ENCODE measurements at places on chromosomes 1 and 21. TPM values are rescaled to one million over a fixed set of nuclear protein-coding genes. Genes with fewer than 3 reads are reported as not detected.

- no peak for DNase-seq
These were observed 82.8 kb downstream of the PLPPR5 start for GRCh38 chr1:98921817-98922216.

Gene S100A7A
- not detected for total RNA-seq

GRCh38 chr1:181784039-181784683 is 277.4 kb downstream of the ZNF648 start:
- DNase-seq = no peak

Gene ZNF593OS
- total RNA-seq = not detected

GRCh38 chr1:236677641-236678235 is 8.6 kb upstream of the ACTN2 start:
- DNase-seq = no peak

DNA sequence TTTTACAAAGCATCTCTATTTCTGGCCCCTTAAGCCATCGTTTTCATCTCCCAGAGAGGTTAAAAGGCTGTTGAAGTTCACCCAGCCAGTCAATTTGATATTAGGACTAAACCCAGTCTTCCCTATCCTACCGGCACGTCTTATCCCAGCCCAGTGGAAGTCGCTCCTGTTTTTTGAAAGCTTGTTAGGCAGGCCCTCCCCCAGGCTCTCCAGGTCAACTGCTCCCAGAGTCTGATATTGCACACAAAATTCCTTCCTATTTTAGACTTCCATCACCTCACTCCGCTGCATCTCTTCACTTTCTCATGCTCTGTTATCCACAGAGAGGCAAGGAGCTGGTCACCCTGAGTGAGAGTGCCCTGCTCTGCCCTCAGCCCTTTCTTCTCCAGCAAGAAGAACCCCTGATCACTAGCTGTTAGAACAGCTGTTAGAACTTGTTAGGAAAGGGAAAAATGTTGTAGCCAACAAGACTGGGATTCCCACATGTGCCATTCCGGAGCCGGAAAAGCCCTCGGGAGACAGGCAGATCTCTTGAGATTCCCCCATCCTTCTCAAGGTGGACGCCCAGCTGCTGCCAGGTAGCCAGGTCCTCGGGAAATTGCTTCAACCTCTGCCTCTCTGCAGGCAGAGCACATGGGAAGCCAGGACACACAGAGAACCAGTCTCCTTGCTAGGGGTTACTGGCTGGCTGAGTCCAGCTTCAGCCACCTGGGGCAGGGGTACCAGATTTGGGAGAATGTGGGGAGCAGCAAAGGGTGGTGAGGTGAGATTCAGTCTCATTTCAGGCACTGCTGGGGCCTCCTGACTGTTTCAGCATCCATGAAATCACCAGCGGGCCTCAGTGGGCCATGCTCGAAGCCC is 25.7 kb downstream of the PLXNA2 start:
- no peak for DNase-seq

DNA sequence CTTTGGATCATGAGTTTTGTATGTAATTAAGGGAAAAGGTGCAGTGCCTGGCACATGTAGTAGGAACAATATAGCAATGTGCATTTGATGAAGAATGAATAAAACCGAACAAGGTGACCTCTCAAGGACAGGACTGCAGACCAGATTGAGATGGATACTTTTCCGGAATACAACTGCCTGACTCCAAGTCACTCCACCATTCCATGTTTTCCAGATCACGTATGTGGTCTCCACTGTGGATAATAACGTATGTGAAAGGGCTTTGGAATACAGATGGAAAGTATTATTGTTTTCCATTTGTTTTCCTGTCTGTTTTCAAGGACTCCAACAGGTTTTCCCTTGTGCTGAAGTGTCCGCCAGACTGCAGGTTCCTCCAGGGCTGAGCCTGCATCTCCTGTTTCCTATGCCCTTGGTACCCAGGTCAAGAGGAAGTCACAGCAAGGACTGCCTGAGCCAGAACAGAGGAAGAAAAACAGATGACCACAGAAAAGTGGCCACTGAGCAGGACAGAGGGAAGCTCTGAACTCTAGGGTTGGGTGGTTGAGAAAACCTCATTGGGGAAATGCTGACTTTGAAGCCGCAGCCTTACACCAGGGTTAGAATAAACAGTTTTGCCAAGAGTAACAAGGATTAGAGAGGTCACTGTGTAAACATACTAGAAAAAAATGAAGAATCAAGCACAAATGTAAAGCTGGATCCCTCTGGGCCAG is 4.0 kb downstream of the CFAP45 start:
- no peak for DNase-seq

Gene TMEM269
- not detected for total RNA-seq

DNA sequence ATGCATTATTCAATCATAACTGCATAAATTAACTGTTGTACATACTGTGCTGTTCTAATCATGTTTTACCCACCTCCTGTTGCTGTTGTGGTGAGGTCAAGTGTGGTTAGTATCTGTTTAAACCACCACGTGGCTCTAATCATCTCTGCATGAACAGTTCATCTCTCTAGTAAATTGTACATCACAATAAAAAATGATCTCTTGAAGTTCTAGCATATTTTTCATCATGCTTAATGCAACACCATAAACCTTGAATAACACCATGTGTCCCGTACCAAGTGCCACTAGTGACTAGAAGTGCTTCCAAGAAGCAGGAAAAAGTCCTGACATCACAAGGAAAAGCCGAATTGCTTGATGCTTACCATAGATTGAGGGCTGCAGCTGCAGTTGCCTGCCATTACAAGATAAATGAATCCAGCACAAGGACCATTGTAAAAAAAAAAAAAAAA is 51.7 kb downstream of the SNRPE start:
- DNase-seq = no peak

Gene DUSP12
- total RNA-seq = 38.8 TPM

DNA sequence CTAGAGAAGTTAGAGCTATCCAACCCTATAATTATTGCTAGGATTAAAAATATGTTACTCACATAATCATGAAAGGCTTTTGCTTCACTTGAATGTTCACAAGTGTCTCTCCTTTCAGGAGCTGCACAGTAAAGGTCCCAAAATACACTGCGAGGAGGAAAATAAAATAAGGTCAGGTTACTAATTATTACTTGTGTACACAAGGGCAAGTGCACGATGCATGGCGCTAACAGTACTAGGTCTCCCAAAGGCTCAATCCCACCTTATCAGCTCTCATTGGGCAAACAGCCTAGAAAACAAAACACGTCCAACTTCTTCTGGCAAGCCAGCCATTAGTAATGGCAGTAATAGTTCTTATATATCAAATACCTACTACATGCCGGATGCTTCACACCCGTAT is 4.4 kb downstream of the SSBP3 start:
- no peak for DNase-seq

DNA sequence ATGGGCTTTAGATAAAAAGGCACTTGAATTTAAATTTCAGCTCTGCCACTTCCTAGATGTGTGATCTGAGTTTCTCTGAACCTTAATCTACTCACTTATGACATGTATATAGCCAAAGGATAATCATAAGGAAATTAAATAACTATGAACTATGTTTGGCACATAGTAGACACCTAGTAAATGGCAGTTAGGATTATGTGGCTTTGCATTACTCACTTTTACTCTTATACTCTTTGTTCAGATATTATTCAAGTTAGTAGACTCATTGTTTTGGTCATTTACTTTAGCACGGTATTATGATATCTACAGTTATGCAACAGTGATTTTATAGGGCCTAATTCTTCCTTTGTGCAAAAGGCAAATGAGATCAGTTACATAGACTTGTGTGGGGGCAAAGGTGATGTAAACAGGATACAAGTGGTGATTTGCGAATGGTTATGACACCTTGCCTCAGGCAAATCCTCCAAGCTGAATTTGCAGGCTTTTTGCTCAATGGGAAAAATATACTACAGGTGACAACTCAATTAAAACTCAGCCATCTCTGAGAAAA is 297.2 kb upstream of the PBX1 start:
- no peak for DNase-seq

DNA sequence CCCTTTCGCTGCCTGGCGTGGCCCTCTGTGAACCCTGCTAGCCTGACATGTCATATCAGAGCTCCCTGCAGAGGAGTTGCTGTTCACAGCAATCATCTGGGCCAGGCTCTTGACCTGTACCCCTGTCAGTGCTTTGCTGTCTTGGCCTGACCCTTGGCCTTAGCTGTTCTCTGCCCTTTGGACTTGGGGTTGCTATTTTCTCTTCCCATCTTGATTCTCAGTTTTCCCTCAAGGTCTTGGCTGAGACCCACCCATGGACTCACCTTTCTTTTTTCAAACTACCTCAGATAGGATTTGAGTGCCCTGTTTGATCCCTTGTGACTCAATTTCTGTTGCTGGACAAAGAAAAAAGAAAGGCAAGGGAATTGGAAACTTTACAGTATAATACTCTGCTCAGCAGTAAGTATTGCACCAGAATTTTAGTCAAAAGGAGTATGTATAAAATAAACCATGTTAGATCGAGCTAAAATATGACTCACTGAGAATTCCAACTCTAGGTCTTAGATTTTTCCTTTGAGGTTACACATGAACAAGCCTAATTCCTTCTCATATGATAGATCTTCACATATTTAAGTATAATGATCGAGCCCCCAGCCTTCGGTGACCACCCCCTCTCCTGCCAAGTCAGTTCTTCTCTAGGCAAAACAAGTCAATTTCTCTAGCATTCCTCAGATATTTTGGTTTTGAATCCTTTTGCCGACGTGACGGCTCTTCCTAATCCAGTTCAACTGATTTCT is 110.5 kb downstream of the NGF start:
- no peak for DNase-seq

Gene YIPF1
- 17.1 TPM for total RNA-seq

Gene KCNJ6
- total RNA-seq = under 0.01 TPM

GRCh38 chr1:56297904-56298303 is 281.5 kb downstream of the PLPP3 start:
- DNase-seq = no peak

- DNase-seq = no peak
These were observed 20.1 kb upstream of the CLCA1 start for GRCh38 chr1:86448670-86449069.

- no peak for DNase-seq
These were observed 40.8 kb downstream of the SLC37A1 start for GRCh38 chr21:42554251-42554961.

Gene NUF2
- total RNA-seq = 18.5 TPM

DNA sequence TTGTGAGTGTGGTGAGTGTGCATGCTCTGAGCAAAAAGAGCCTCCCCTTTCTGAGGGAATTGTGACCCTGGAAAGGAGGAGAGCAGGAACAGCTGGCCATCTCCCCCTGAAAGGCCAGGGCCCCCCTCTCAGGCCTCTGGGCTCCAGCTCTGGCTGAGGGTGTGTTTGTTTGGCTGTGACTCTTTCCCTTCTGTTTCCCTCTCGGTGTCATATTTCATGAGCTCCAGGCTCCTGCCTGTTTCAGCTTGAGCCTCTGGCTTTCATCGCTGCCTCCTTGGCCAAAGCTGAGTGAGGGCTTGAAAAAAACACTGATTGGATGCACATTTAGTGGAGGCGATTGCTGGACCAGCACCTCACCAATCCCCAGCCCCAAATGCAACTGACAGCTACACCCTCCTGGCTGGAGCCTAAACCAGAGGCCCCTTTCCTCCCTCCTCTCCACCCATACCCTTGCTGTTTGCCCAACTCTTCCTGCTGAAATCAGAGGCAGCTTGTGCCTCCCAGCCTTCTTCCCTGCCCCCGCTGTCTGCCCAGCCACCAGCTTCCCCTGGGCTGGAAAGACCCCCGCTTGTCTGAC is 64.1 kb downstream of the DDR2 start:
- DNase-seq = no peak

GRCh38 chr21:39564200-39564599 is 48.5 kb upstream of the B3GALT5 start:
- no peak for DNase-seq

DNA sequence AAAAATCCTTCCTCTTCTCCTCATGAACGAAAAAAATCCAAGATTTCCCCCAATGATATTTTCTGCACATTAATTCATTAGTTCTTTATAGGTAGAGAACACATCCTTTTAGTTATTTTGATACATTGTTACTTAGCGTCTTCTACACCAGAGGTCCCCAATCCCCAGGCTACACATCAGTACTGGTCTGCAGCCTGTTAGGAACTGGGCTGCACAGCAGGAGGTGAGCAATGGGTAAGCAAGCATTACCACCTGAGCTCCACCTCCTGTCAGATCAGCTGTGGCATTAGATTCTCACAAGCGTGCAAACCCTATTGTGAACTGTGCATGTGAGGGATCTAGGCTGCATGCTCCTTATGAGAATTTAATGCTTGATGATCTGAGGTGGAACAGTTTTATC is 13.0 kb downstream of the EXTL2 start:
- DNase-seq = no peak

GRCh38 chr21:14603202-14603601 is 57.1 kb upstream of the SAMSN1 start:
- peak; percentile 8 for DNase-seq

Measured in pulmonary artery endothelial cell (primary cell).